Left lobe of liver (tissue), 2 donors: ENCODE measurements at places on chromosomes 7 and 10. TPM values are rescaled to one million over a fixed set of nuclear protein-coding genes. Genes with fewer than 3 reads are reported as not detected.

The TFEC gene
- 0.81 TPM for total RNA-seq

The PTPRN2 gene
- 0.33 TPM for total RNA-seq

The HOXA1 gene
- total RNA-seq, result 0.08 TPM

The AKR1D1 gene
- total RNA-seq, result 206 TPM

The STEAP4 gene
- 28.3 TPM for total RNA-seq

The STK31 gene
- total RNA-seq, result 0.20 TPM

The HMX3 gene
- total RNA-seq, result 0.20 TPM

The METTL2B gene
- 13.9 TPM for total RNA-seq

The SPAM1 gene
- total RNA-seq, result not detected

The PIP gene
- not detected for total RNA-seq

The RAPGEF5 gene
- total RNA-seq, result 21.2 TPM

The CACNB2 gene
- 1.6 TPM for total RNA-seq

The AVPI1 gene
- 26.4 TPM for total RNA-seq

The PRF1 gene
- total RNA-seq, result 1.1 TPM

The ADRA2A gene
- 0.53 TPM for total RNA-seq

The SLC18A3 gene
- total RNA-seq, result not detected

The C10orf53 gene
- total RNA-seq, result not detected

The RNF32 gene
- 1.0 TPM for total RNA-seq

The NKX2-3 gene
- 0.08 TPM for total RNA-seq

The FAM221A gene
- total RNA-seq, result 4.2 TPM

The C10orf67 gene
- not detected for total RNA-seq

The DNAJB9 gene
- total RNA-seq, result 48.4 TPM

The R3HCC1L gene
- 4.8 TPM for total RNA-seq

The CYP51A1 gene
- 77.5 TPM for total RNA-seq

The CXCL12 gene
- 50.3 TPM for total RNA-seq

The PCBD1 gene
- total RNA-seq, result 239 TPM

The GIMAP4 gene
- 9.8 TPM for total RNA-seq

The DGKB gene
- total RNA-seq, result 0.33 TPM

The HECW1 gene
- total RNA-seq, result not detected

The SLC18A2 gene
- 0.15 TPM for total RNA-seq

The NACAD gene
- total RNA-seq, result 0.05 TPM

The STARD3NL gene
- 6.5 TPM for total RNA-seq

The SORCS1 gene
- 0.10 TPM for total RNA-seq

The HABP2 gene
- 289 TPM for total RNA-seq

The CDK1 gene
- 0.65 TPM for total RNA-seq

The AQP1 gene
- total RNA-seq, result 16.6 TPM

The OPN4 gene
- not detected for total RNA-seq

The VGF gene
- total RNA-seq, result not detected

The NUTM2B gene
- 0.40 TPM for total RNA-seq

The CHAT gene
- total RNA-seq, result not detected

The ASB10 gene
- not detected for total RNA-seq

The TLL2 gene
- total RNA-seq, result not detected
